ENCODE measurements at places on chromosomes 4 and X.

- no peak for DNase-seq
Measured at GRCh38 chrX:72043636-72044035, 88.1 kb downstream of the RTL5 start.

GRCh38 chr4:8083086-8083825, 75.4 kb downstream of the ABLIM2 start:
- no peak for DNase-seq

DNA sequence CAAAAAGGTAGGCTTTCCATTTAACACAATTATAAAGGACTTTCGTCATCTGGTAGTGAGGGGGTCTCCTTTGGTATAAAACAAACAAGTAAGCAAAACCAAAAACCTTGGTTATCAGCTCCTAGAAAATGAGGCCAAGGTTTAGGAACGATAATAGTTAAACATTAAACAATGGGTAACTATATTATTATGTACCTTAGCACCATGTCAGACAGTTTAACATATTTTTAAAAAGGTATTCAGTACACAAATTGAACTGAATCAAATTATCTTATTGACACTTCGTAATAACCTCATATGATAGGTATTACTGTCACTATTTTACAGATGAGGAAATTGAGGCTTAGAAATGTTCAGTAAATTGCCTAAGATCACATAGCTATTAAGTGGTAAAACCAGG, 32.1 kb upstream of the RAB9B start:
- no peak for DNase-seq

DNA sequence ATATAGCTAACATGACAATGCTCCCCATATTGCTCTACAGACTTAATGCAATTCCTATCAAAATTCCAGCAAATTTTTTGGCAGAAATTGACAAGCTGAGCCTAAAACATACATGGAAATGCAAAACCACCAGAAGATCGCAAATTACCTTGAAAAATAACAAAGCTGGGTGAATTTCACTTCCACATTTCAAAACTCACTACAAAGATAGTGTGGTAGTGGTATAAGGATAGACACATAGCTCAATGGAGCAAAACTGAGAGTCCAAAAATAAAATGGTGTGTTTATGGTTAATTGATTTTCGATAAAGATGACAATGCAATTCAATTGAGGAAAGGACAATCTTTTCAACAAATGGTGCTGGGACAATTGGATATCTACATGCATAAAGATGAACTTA, 65.8 kb downstream of the SLC9A7 start:
- DNase-seq: no peak

DNA sequence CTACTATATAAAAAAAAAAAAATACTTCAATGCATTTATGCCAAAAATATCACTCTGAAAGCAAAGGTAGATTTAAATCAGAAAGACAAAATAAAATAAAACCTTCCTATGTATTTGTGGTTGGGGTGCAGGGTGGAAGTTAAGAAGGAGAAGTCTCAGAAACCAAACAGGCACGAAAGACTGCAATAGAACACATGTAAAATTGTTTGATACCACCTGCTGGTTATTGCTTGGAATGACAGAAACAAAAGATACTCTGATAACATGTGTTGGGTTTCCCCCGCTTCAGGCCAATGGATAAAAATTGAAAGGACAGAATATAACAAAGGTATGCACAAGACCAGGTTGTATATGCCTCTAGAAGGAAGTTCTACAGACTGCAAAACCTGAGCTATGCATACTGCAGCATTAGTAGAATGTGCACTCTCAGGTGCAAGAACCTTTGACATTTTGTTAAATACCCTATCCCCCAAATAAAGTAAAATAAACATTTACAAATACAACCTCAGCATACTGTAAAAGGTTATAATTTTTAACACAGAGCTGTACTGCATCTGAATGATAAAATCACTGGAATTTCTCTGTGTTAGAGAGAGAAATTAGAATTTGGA, 118.8 kb downstream of the GABRA2 start:
- no peak for DNase-seq

DNA sequence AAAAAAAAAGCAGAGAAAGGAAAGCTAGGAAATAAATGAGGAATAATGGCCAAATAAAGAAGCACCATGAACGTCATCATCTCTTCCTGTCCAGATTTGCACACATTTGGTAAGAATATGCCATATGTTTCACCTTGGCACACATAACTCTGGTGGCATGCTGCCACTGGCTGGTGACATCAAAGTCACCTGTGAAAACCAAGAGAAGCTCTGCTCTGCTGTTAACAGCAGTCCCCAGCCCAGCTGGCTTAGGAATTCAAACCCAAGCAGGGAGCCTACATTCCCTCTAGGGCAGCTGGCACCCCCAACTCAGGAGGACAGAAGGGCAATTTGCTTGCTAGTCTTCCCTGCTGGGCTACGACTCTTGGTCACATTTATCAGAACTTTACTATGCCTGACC, 77.6 kb downstream of the RASL11B start:
- DNase-seq: no peak

DNA sequence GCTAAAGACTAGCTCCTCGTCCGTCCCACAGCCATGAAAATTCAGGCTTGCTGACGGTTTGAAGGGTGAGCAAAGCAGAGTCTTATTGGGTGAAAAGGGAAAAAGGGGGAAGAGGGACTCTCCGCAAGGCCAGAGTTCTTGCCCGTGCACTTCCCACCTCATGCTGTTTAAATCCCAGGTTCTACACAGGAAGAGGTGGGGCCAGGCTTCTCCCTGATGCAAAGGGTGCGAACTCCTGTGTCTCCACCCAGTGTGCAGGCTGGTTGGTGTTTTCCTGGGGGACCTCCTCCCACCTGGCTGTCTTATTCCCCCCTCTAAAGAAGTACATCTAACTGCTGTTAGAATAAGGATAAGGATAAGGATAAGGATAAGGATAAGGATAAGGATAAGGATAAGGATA, 18.0 kb upstream of the LANCL3 start:
- DNase-seq: no peak

- no peak for DNase-seq
Measured at GRCh38 chr4:79526641-79527565, 118.9 kb upstream of the GK2 start.

GRCh38 chr4:24322995-24323394, 261.4 kb downstream of the DHX15 start:
- no peak for DNase-seq

DNA sequence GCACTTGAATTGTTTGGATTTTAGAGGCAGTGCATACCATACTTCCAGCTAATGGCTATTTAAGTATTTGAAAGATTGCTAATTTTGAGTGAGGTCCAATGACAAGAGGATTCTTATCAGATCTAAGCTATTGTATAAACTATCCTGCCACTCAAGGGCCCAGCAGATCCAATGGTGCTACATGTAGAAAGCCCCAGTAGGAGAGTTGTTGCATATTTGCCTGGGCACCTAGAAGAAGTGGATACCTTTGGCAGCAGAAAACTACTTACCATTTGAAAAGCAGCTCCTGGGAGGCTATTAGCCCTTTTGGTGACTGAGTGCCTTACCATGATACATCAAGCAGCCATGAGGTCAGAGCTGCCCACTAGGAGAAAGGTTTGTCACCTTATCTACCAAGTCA, 447.3 kb downstream of the C4orf33 start:
- no peak for DNase-seq

DNA sequence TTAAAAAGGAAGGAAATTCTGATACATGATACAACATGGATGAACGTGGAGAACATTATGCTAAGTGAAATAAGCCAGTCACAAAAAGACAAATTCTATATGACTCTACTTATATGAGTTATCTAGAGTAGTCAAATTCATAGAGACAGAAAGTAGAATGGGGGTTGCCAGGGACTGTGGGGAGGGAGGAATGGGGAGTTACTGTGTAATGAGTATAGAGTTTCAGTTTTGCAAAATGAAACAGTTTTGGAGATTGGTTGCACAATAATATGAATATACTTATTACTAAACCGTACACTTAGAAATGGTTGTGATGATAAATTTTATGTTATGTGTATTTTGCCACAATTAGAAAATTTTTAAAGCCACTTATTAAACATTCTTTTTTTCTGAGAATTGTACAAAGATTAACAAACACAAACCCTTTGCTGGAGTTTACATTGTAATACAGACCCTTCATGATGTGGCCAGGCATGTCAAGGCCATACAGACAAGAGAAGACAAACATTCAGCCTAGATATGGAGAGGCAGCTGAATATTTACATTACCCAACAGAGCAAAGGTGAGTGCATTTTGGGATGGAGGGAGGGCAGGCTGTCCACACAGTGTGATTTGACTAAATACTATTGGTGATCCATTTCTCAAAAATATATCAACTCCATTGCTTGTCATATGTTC, 21.2 kb upstream of the GPC3 start:
- DNase-seq: no peak

DNA sequence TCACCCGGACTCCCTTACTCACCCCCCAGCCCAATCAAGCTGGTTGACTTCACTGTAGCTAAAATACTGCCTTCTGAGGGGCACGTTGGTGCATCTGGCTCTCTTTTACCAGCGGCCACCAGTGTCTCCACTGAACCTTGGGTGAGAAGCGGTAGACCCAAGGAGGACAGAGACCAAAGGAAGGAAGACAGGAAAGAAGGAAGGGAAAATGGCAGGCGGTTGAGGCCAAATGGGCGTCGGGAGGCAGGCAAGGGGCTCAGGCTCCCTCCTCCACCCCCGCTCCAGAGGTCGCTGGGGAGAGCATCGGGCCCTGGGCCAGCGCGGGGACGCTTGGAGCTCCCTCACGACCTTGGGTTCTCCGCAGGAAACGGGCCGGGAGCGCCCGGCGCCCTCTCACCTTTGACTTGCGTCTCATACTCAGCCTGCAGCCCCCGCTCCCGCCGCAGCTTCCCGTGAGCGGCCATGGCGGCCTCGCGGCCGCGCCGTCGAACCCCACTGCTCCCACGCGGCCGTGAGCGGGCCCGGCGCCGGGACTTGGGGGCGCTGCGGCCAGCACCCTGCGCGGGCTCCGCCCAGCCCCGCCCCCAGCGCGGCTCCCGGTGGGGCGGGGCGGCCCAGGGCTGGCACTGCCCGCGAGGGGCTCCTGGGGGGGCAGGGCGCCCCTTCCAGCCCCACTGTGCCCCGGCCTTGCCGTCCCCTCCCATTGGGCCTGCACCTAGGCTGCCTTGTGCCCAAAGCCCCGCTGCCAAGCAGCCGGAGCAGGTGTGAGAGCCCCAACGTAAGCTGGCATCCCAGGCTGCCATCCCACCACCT, at the start of gene ARHGAP4:
Gene ARHGAP4 (minus strand): TSS at position 526 of the 813 bp plus-strand sequence. CDS start 62 bp downstream, at position 464.
- no peak for DNase-seq

- no peak for DNase-seq
Measured at GRCh38 chr4:122082661-122083060, 69.5 kb upstream of the BLTP1 start.

DNA sequence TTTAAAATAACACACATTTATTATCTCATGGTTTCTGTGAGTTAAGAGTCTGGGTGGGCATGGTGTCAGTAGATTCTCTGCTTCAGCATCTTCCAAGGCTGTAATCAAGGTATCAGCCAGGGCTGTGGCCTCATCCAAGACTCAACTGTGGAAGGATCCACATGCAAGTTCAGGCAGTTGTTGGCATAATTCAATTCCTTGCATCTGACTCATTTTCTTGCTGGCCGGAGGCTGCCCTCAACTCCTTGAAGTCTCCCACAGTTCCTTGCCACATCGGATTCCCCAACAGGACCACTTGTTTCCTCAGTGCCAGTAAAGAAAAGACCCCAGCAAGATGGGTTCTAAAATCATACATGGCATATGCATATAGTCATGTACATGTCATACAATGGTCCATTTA, 93.4 kb downstream of the NPNT start:
- no peak for DNase-seq

DNA sequence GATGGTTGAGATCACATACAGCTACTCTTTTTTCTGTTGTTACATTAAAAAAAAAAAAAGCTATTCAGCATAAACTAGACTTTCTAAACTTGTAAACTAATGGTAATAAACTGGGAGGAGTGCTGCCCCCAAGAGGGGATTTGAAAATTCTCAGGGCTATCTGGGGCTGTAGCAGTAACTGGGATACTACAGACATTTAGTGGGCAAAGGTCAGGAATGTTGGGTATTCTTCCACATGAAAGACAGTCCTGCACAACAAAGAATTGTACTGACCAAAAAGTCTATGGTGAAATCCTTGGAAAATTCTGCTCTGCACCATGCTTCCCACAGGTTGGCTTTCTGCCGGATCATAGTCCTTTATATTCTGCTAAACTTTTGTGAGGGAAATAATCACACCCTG, 232.6 kb upstream of the BOD1L1 start:
- DNase-seq: no peak

DNA sequence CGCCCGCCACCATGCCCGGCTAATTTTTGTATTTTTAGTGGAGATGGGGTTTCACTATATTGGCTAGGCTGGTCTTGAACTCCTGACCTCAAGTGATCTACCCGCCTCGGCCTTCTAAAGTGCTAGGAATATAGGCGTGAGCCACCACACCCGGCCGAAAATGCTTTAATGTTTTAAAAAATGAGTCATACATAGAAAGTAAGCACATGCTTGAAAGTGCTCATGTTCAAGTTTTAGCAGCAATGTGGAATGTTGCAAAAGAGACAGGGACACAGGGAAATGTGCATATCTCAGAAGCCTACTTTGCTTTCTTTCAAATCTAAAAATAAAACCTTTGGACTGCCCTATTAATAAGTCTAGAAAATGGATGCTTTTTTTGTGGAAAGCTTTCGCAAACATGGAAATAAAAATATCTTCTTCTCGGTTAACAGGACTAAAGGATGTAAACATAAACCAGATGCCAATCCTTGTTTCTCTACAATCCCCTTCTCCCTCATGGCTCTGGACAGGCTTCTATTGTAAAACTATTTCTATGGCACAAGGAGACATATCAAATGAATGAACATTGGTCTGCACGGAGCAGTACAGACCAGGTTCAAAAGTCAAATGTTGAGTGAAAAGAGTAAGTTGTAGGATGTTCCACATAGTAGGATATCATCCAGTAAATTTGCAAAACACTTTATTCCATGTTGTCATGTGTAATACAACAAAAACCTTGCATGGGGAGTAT, 15.0 kb downstream of the MECP2 start:
- no peak for DNase-seq

DNA sequence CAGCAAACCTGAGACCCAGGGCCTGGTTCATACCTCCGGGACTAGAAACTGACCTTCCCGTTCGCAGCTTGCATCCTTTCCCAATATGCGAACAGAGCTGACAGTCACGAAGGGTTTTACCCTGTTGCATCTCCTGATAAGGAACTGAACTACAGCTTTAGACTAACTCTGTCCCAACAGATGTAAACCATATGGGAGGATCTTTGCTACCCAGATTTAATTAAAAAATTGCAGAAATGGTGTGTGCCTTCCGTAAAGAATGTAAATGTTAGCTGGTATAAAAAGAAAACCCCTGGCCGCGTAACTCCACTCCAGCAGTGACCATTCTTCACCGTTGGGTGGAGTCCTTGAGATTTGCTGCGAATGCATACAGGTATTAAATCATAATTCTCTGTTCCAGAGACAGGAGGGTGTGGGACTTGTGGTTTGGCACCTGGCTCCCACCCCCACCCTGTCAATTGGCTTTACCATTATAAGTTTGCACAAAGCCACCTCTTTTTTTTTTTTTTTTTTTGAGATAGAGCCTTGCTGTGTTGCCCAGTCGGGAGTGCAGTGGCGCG, 40.6 kb upstream of the SORCS2 start:
- no peak for DNase-seq

All from CD4-positive, alpha-beta T cell treated with Interleukin-4 for 1 hour (primary cell).